ENCODE measurements at places on chromosomes 11 and 22.
A peak's percentile ranks its signal among the peaks of the same experiment; 100 is the strongest.

DNA sequence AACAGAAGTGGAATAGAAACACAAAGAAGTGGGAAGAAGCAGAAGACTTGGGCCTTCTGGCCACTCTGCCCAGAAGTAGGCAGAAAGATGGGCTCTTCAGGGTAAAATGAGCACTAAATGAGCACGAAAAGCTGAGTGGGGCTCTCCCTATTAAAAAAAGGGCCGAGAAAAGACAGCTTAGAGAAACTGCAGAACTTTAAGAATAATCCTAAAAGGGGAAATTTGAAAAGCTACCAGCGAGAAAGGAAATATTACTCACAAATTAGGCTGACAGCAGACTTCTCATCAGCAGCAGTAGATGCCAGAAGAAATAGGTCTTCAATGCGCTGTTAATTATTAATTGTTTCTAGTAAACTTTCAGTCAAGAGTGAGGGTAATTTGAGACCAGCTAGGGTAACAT, 78.2 kb downstream of the UVRAG start:
- H3K27me3 ChIP-seq: no peaks in the 10 kb centered on the region
- H3K36me3 ChIP-seq: no peaks in the 10 kb centered on the region
- no peaks in the 10 kb centered on the region for H3K4me1 ChIP-seq
- H3K27ac ChIP-seq: no peak overlapping the region
- H3K4me3 ChIP-seq: no peak overlapping the region

- peak overlapping the region; percentile 66 for H3K27ac ChIP-seq
- H3K27me3 ChIP-seq: no peaks in the 10 kb centered on the region
- peaks cover 56% of the 10 kb centered on the region for H3K36me3 ChIP-seq
- H3K4me1 ChIP-seq: peaks cover 17% of the 10 kb centered on the region
- DNase-seq: no peak
These were observed 1.0 kb downstream of the PKP3 start for GRCh38 chr11:394858-395655.

DNA sequence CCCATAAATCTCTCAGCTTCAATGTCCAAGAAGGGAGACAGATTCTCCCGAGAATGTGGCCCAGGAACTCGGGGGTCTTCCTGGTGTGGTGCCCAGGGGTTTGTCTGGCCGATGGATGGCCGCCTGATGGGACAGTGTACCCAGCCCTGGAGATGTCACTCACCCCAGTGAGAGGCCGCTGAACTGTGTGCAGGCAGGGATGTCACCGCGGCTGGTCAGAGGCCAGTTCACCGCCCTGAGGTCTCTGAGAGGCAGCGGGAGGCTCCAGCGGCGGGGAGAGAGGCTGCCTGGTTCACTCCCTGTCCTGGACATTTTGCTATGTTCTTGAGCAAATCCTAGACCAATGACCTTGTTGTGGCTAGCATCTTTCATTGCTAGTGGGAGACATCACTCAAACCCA, 1349.5 kb downstream of the BRD1 start:
- H3K4me3 ChIP-seq: no peak overlapping the region
- H3K27ac ChIP-seq: no peak overlapping the region
- no peak for DNase-seq
- H3K36me3 ChIP-seq: peaks cover 11% of the 10 kb centered on the region
- H3K27me3 ChIP-seq: no peaks in the 10 kb centered on the region
- H3K4me1 ChIP-seq: no peaks in the 10 kb centered on the region

DNA sequence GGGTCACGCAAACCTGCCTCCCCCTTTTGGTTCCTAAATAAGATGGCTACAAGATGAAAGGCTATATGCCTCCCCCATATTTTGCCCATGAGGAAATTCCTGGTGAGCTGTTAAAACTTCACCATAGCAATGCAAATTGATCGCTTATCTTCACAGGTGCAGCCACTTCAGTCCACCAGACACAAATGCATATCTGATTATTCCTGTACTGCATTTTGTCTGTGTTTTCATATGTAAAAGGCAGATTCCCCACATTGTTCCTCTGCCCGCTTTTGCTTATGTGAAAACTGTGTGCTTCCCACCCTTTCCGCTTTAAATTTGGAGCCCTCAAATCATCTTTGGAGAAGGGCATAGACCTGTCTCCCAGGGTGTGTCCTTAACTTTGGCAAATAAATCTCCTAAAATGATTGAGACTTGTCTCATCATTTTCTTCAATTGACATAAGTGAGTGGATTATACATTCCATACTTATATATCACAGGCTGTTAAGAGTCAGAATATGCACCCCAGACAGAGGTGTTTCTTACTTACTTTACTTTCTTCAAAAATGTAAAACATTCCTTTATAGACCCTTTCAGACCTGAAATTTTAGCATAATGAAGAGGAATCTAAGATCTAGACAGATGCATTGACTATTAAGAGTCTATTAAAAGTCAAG, 116.4 kb downstream of the CASP12 start:
- H3K27me3 ChIP-seq: no peaks in the 10 kb centered on the region
- H3K4me3 ChIP-seq: no peak overlapping the region
- H3K36me3 ChIP-seq: no peaks in the 10 kb centered on the region
- no peak for DNase-seq
- H3K27ac ChIP-seq: no peak overlapping the region

- no peak overlapping the region for H3K27ac ChIP-seq
- H3K27me3 ChIP-seq: no peaks in the 10 kb centered on the region
- H3K4me1 ChIP-seq: no peaks in the 10 kb centered on the region
- no peak for DNase-seq
- no peaks in the 10 kb centered on the region for H3K36me3 ChIP-seq
These were observed 25.9 kb downstream of the KMT2A start for GRCh38 chr11:118462178-118462577.
